ENCODE measurements at places on chromosomes 1 and 21.
A peak's percentile ranks its signal among the peaks of the same experiment; 100 is the strongest.

DNA sequence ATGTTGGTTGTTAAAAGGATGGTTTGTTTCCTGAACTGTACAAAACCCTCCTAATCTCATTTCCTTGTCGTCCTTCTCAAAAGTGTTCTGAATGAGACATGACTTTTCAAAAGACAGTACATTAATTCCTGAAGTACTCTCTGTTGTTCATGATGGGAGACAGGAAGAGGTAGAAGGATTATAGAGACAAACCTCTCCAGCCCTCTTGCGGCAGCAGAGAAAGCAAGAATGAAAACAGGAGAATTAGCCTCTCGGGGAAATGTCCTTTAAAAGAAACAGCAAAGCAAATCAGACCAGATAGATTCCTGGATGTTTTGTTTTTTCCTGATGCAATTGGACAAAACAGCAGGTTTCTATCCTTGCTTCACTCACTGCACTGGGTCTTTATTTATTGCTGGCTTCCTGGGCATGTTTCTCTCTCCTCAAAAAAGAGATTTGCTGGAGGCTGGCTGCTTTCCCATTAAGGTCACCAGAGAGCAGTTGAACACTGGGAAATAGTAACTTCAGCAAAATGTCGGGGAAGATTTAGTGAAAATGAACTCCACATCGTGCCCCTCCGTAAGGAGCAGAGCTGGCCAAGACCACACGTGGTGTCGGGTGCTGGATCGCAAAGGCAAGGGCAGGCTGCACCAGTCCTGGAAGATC is 145.8 kb upstream of the SYT6 start:
- no peak for DNase-seq

- no peak for DNase-seq
These were observed 121.2 kb downstream of the SLC45A1 start for GRCh38 chr1:8439015-8439702.

- DNase-seq: no peak
These were observed 23.7 kb downstream of the WARS2 start for GRCh38 chr1:119116725-119117124.

- no peak for DNase-seq
These were observed 129.2 kb downstream of the PTPN14 start for GRCh38 chr1:214422137-214422671.

- no peak for DNase-seq
These were observed 45.2 kb downstream of the NENF start for GRCh38 chr1:212477680-212478466.

DNA sequence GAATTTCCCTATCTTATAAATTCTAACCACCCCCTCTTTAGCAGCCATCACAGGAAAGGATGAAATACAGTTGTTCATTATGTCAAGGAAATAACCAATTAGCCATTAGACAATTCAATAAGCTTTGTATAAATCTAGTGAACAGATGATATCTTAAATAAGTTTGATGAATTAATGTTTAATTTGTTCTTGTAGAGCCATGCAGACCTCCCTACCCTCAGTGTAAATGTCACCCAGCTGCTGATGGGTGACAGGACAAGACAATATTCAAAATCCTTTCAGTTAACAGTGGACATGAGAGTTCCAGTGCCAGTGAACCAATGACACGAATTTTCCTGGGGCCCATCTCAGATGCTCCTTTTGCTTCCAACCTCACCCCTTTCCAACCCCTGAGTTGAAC is 395.9 kb downstream of the KCTD3 start:
- no peak for DNase-seq

GRCh38 chr21:43268086-43268803 is 99.4 kb downstream of the CRYAA start:
- DNase-seq: no peak

DNA sequence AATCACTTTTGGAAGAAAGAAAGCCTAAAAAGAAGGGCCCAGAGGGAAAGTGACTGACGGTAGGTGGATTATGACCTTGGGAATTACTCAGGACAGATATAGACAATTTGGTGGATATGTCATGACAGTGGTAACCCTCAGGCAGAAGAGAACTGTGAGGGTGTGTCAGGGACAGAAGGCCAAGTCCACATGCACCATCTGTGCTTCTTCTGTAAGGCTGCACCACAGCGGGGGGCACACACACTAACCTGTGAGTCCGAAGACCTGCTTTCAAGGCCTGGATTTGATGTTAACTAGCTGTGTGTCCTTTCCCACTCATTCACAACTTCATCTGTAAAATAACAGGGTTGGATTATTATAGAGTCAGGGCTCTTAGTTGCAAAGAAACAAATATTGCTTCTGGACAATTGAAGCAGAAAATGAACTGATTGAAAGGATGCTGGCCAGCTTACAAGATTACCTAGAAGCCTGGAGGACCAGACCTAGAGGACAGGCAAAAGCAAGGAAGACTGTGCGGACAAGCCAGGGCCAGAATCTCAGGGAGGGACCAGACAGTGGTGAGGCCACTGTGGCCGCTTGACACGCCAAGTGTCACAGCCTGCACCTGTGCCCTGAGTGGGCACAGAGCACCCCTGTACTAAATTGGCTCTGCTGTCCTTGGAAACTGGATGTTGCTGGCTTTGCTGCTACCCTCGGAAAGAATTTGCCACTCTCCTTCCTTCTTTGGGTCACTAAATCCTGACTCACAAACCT is 34.7 kb upstream of the USP24 start:
- DNase-seq: no peak

DNA sequence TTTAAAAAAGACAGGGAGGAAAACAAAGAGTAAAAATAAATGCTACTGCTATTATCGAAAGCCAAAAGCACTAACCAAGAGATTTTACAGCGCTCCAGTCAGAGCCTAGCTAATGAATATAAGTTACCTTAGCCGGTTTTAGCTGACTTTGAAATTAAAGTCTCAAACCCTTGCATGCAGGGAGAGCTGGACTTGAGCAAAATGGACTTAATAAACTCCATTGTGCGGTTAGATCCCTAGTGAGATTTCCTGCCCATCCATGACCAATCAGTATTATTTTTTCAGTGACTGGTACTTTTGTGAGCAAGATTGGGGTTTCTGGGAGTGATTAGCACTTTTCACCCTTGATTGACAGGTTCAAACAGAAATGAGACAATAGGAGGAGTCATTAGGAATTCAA is 333.4 kb upstream of the ADGRL2 start:
- no peak for DNase-seq

- peak; percentile 28 for DNase-seq
These were observed 28.4 kb downstream of the JUN start for GRCh38 chr1:58755468-58755872.

DNA sequence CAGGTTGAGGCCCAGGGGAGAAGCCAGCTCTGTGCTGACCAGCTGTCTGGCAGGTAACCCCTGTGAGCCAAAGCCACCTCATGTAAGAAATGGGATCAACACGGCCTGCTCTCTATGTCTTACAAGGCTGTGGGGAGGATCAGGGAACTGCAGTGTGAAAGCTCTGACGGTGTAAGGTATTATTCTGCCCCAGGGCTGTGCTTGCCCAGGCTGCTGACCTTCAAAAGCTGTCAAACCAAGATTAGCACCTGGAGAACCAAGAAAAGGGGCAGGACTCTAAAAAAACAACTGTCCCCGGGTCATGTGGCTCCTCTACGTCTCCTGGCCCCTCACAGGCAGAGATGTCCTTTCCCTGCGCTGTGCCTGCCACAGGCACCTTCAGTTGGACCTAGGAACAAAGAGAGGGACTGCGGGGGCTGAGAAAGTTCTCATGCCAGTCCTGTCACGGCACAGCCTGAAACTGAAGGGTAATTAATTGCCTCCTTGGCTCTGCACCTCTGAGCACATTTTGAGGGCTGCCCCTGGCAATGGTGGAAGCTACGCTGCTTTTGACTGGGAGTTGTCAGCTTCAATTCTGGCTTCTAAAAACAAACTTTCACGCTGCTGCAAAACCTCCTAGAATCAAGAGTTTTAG is 77.6 kb downstream of the PGBD5 start:
- no peak for DNase-seq

DNA sequence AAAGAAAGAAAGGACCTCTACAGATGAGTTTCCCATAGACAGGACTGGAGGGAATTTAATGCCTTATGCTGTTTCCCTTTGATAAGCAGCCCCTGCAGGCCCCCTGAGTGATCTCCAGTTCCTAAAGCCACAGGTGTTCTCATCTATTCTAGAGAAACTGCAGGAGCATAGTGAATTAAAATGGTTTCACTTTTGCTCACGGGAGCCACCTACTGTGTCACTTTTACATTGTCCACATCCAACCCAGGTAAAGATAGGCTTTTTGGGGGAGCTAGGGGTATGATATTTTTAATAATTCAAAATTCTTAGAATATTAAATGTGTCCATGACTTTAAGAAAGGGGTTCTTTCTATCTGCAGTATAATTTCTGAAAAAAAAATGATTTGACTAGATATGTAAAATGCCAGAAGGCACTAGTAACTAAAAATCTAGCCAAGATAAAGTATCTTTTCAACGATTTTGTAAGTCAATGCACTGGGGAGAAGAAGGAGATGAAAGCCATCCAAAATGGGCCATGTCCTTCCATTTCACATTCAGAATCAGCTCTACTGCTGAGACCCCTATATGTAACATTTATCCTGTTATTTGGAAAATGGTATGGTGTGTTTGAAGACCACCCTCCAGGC is 267.3 kb upstream of the DUSP10 start:
- DNase-seq: peak; percentile 17

DNA sequence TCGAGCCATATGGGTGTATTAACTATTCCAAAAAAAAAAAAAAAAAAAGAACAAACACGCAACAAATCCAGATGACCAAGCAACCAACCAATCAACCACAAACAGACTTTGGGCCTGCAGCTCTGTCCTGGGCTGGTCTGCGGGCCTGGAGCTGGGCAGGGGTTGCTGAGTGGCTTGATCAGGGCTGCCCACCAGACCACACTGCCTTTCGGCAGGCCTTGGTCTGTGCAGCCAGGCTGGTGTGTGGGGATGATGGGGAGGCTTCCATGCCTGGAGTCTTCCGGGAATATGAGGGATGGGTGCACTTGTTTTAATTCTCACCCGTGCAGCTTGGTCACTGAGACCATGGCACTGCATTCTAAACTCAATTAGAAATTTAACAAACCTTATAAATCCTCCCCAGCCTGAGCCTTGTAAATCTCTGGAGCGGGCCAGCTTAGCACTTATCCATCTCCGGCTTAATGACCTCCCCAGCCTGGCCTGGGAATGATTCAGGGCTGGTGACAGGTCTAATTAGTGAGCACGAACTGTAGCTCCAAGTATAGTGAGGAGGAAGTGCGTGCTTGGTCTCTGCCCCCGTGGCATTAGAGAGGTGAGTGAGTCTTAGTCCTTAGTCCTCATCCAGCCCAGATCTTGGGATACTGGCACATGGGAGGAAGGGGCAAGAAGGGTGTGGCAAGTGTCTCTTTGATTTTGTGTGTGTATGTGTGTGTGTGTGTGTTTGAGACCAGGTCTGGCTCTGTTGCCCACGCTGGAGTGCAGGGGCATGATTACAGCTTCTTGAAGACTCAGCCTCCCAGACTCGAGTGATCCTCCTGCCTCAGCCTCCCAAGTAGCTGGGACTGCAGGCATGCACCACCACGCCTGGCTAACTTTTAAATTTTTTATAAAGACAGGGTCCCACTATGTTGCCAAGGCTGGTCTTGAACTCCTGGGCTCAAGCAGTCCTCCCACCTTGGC is 74.6 kb upstream of the CSF3R start:
- no peak for DNase-seq

GRCh38 chr1:47683401-47683800 is 245.6 kb downstream of the FOXD2 start:
- no peak for DNase-seq

DNA sequence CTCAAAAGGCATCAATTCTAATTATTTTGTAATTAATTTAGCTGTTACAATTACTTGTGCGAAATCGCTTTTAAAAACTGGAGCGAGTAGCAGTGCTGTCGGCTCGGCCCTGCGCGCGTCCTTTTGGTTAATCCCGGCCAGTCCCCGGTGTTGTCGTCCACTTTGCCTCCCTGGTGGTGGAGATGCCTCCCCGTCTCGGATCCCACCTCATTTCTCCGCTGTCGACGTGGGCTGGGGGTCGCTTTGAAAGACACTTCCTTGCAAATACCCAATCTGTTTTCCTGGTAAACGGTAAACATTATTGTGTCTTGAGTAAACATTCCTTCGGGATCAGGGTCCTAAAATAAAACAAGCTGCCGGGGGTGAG is 3.7 kb downstream of the FOXD3 start:
- no peak for DNase-seq
